ENCODE measurements at places on chromosomes 1 and 21.

DNA sequence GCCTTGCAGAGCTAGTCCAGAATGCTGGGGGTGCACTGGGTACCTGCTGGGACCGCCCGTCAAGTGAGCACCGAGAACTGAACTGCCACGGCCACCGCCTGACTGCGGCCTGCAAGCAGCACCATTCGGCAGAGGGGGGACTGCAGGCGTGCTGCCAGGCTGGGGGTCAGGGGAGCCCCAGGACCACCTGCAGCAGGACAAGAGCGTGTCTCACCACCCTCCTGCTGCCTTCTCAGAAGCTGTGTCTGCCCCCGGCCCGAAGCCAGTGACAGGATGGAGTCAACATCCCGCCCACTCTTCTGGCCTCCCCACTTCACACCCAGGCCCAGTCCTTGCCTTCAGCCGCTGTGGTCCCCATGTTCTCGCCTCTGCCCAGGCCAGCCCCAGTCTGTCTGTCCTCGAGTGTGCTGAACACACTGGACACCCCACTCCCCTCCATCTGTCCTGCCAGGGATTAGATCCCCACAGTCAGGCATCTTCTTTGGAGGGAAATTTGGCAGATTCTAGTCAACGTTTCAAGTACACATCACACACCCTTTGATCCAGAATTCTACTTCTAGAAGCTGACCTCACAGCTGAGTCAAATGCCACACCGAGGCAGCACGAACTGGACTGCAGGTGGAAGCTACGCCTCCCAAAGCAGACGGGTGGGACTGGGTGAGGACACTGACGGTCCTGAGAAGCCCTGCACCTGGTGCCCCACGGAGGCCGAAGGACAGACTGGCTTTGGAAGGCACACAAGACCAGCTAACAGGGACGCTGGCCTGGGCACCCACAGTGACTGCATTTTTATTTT lies 26.0 kb downstream of the PTTG1IP start:
- H3K4me3 ChIP-seq = no peak overlapping the region
- no peak overlapping the region for H3K27ac ChIP-seq
- no peak for DNase-seq
- H3K4me1 ChIP-seq = peaks cover 26% of the 10 kb centered on the region
- H3K27me3 ChIP-seq = peaks cover 7% of the 10 kb centered on the region
- H3K36me3 ChIP-seq = peaks cover 32% of the 10 kb centered on the region

DNA sequence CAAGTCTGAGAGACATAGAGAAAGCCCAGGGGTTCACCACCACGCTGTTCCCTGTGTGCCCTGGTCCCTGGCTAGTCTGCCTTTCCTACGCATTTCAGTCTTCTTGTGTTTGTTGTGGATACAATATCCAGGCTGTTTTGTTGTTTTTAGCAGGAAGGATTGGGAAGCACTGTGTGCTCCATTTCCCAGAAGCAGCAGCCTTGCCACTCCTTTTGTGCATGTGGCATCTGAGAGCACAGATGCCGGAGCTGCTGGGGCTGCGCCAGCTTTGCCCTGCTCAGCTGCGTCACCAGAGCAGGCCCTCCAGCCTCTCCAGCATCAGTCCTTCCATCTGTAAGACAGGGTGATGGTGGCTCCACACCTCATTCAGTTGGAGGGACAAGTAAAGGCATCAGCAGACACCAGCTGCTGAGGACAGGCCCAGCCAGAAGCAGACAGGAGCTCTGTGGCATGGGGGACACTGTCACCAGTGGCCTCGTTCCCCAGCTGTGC lies 94.4 kb upstream of the COL6A1 start:
- H3K4me1 ChIP-seq = peaks cover 50% of the 10 kb centered on the region
- DNase-seq = no peak

- H3K27ac ChIP-seq = no peak overlapping the region
- no peak overlapping the region for H3K4me3 ChIP-seq
- no peak for DNase-seq
- H3K27me3 ChIP-seq = peaks cover 7% of the 10 kb centered on the region
- H3K4me1 ChIP-seq = no peaks in the 10 kb centered on the region
- no peaks in the 10 kb centered on the region for H3K36me3 ChIP-seq
These were observed 79.3 kb upstream of the ATF3 start for GRCh38 chr1:212529211-212529741.

DNA sequence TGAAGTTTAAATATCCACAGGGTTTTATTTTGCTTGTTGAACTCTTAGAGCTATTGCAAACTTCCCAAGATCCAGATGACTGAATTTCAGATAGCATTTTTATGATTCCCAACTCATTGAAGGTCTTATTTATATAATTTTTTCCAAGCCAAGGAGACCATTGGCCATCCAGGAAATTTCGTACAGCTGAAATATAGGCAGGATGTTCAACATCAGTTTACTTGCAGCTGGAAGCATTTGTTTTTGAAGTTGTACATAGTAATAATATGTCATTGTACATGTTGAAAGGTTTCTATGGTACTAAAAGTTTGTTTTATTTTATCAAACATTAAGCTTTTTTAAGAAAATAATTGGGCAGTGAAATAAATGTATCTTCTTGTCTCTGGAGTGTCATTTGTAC lies 32.8 kb upstream of the DDR2 start:
- H3K27ac ChIP-seq = no peak overlapping the region
- H3K4me1 ChIP-seq = no peaks in the 10 kb centered on the region
- peaks cover 56% of the 10 kb centered on the region for H3K36me3 ChIP-seq
- DNase-seq = no peak
- H3K4me3 ChIP-seq = no peak overlapping the region

GRCh38 chr1:164774413-164774812 lies 215.4 kb downstream of the PBX1 start:
- peaks cover 2% of the 10 kb centered on the region for H3K27me3 ChIP-seq
- H3K27ac ChIP-seq = peak overlapping the region; percentile 99
- peaks cover 88% of the 10 kb centered on the region for H3K4me1 ChIP-seq
- peak overlapping the region; percentile 73 for H3K4me3 ChIP-seq
- no peak for DNase-seq
- peaks cover 11% of the 10 kb centered on the region for H3K36me3 ChIP-seq

GRCh38 chr1:54698346-54698745 lies 17.3 kb upstream of the TTC4 start:
- no peak for DNase-seq
- no peaks in the 10 kb centered on the region for H3K36me3 ChIP-seq
- H3K4me1 ChIP-seq = peaks cover 6% of the 10 kb centered on the region
- no peak overlapping the region for H3K27ac ChIP-seq
- H3K4me3 ChIP-seq = no peak overlapping the region

DNA sequence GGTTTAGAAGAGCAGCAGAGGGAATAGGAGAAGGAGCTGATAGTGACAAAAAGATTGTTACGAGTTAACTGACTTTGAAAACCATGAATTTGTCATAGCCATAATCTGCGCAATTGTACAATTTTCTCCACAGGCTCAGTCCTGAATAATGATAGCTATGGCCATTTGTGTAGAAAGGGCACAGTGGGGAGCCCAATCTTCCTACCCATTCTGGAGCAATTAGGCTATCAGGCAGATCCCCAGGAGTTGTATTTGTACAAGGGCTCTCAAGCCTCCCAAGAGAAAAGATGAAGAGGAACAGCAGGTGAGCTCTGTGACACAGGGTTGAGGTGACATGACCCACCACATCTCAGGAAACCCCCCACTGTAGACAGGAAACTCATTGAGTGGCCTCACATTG lies 42.1 kb upstream of the SAMD13 start:
- H3K36me3 ChIP-seq = no peaks in the 10 kb centered on the region
- no peak overlapping the region for H3K4me3 ChIP-seq
- H3K27me3 ChIP-seq = no peaks in the 10 kb centered on the region
- no peak for DNase-seq
- peaks cover under 1% of the 10 kb centered on the region for H3K4me1 ChIP-seq

DNA sequence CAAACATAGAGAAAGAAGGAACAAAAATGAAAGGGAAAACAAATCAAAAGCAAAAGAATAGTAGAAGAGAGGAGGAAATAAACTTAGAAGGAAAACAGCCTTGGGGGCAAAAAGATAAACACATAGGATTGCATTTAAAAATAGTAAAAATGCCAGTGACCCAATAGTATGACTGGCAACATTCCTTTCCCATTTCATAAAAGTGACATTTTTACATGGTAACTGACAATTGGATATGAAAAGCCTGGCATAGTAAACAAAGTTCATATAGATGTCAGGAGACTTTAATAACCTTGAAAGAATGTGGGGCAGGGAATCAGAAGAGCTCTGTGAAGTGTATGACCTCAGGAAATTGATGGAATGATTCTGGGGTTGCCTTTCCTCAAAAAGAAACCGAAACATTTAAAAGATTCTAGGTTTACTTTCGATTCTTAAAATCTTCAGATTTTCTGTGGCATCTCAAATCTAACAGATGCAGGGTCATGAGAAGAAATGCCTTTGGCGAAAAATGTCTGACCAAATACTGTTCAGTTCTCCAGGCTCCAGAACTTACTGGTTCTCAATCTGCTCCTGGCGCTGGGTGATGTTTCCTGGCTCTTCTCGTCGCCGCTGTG lies 33.7 kb downstream of the SPTA1 start:
- peaks cover 13% of the 10 kb centered on the region for H3K27me3 ChIP-seq
- no peak for DNase-seq
- no peak overlapping the region for H3K4me3 ChIP-seq
- no peak overlapping the region for H3K27ac ChIP-seq
- H3K36me3 ChIP-seq = no peaks in the 10 kb centered on the region
- H3K4me1 ChIP-seq = peaks cover 17% of the 10 kb centered on the region

DNA sequence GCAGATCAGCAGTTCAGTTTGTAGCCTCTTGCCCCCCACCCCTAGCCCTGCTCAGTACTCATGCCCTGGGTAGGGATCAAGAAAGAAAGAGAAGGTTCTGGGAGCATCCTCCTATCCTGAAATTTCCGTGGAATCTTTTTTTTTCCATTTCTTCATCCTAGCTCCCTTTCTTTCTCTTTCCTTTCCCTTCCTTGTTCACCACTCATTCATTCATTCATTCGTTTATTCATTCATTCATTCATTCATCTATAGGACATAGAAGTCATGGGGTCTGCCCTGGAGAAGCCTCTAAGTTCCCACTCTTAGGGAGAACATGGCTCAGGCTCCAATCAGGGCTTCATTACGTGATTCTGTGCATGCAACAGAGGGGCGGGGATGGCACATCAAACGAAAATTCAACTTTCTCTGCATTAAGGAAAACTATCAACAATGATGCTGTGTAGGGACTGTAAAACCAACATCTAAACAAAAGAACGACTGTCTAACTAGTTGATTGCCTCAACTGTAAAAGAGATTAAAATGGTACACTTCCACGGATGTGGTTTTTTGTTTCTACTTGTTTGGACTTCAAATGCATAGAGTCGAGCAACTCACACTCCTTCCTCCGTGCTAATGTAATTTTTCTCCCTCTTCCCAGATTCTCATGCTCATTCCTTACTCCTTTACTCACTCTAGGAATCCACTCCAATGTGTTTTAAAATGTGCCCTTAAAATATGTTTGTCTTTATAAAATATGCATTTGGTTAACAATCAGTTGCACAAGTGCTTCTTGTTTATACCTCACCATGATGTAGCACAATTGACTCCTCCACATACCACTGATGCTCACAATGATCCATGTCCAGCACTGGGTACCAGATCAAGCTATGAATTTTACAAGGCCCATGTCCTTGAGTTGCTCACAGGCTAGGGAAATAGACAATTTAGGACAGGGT lies 101.2 kb upstream of the SLC2A1 start:
- no peak for DNase-seq
- peak overlapping the region; percentile 14 for H3K27ac ChIP-seq
- H3K4me3 ChIP-seq = no peak overlapping the region
- H3K27me3 ChIP-seq = no peaks in the 10 kb centered on the region

DNA sequence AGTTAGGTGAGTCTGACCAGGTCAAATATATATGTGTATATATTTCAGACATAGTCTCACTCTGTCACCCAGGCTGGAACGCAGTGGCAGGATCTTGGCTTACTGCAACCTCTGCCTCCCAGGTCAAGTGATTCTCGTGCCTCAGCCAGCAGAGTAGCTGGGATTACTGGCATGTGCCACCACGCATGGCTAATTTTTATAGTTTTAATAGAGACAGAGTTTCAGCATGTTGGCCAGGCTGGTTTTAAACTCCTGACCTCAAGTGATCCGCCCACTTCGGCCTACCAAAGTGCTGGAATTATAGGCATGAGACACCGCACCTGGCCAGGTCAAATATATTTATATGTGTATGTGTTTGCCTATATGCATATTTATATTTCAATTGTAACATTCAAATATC lies 581.5 kb upstream of the B3GALT2 start:
- H3K4me3 ChIP-seq = no peak overlapping the region
- H3K4me1 ChIP-seq = peaks cover 31% of the 10 kb centered on the region
- no peaks in the 10 kb centered on the region for H3K36me3 ChIP-seq
- H3K27me3 ChIP-seq = no peaks in the 10 kb centered on the region

DNA sequence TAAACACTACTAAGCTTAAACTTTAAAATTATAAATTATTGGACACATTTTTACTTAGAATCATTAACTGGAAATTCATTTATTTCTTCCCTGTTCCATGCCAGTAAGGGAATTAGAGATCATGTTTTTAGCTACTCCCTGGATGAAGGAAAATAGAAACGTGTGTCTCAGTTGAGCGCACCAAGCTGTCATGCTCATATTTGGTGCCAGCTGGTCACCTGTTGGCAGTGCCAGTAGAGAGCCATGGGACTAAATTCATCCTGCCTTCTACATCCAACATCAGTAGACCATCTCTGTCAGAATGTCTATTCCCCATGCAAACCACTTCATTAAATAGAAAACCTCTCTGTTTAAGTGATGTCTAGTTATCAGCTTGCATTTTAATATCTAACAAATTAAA lies 17.4 kb upstream of the SLC22A15 start:
- no peaks in the 10 kb centered on the region for H3K4me1 ChIP-seq
- peaks cover 6% of the 10 kb centered on the region for H3K27me3 ChIP-seq
- no peak for DNase-seq
- H3K27ac ChIP-seq = no peak overlapping the region

DNA sequence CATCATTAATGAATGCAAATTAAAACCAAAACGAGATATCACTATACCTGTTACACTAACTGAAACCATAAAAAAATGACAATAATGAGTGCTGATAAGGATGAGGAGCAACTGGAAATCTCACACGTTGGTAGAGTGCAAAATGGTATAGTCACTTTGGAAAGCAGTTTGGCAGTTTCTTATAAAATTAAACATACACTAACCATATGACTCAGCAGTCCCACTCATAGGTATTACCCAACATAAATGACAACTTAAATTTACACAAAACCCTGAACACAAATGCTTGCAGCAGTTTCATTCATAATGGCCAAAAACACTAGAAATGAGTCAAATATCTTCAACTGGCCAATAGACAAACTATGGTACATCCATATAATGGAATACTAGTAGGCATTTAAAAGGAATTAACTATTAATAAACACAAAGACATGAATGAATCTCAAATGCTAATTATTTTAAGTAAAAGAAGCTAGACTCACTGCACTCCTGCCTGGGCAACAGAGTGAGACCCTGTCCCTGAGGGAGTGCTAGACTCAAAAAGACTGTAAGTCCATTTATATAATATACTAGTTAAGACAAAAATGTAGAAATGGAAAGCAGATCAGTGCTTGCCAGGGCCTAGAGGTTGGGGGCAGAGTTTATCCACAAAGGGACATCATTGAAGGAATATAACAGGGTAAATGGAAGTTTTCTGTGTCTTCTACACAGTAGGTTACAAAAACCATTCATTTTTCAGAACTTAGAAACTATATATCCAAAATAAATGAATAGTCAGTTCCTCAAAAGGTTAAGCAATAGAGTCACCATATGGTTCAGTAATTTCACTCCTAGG lies 77.4 kb downstream of the EIF4G3 start:
- peaks cover 10% of the 10 kb centered on the region for H3K4me1 ChIP-seq
- H3K36me3 ChIP-seq = peaks cover 68% of the 10 kb centered on the region
- H3K27ac ChIP-seq = no peak overlapping the region
- no peaks in the 10 kb centered on the region for H3K27me3 ChIP-seq
- no peak overlapping the region for H3K4me3 ChIP-seq

GRCh38 chr1:189644970-189645369 lies 832.7 kb downstream of the BRINP3 start:
- H3K4me1 ChIP-seq = no peaks in the 10 kb centered on the region
- H3K27me3 ChIP-seq = no peaks in the 10 kb centered on the region
- H3K36me3 ChIP-seq = no peaks in the 10 kb centered on the region
- no peak for DNase-seq
- no peak overlapping the region for H3K4me3 ChIP-seq

All from nephron progenitor cell (in vitro differentiated cells).